Right lung (tissue), 10 donors: ENCODE measurements at places on chromosomes 4 and X. TPM values are rescaled to one million over a fixed set of nuclear protein-coding genes. Genes with fewer than 3 reads are reported as not detected.

GRCh38 chrX:8890794-8891193 is 89.6 kb upstream of the FAM9A start:
- no peak for DNase-seq

- no peak for DNase-seq
Observed at GRCh38 chr4:6926681-6927478, 17.3 kb downstream of the TBC1D14 start.

- DNase-seq: no peak
Observed at GRCh38 chr4:55018978-55019377, 106.4 kb downstream of the KDR start.

DNA sequence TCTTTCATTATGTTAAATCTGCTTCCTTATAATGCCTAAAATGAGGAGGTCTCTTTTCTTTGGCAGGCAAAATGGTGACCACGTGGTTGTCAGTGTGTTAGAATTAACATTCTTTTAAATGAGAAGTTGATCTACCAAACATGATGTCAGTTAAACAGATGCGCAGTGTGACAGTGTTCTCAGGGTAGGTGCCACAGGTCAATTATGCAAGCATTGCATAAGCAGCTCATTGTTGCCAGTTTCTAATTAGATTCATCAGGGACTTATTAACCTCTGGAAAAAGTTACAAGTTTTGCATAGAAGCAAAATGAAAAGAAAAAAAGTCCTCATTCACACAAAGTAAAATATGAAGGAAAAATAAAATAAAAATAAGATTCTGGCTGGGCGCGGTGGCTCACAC is 324.1 kb upstream of the GALNT7 start:
- DNase-seq: no peak

DNA sequence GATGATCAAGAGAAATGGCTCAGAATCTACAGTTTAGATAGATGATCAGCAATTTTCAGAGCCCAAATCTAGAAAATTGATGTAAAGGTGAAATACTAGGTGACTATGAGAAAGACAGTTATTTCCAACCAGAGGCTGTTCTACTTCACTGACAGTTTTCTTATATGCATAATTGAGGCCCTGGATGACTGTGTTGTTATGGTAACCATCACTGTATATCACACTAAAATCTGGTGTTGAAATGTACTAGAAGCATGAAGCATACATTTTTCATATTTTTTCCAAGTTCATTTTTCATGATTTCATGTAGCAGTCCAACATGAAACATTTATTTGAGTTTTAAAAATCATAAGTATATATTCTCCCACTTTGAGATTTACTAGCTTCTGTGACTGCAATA is 87.4 kb downstream of the ATXN3L start:
- no peak for DNase-seq

- DNase-seq: no peak
Observed at GRCh38 chr4:80803337-80803736, 227.2 kb upstream of the BMP3 start.

- DNase-seq: no peak
Observed at GRCh38 chrX:40105835-40106675, 8.3 kb upstream of the BCOR start.

- no peak for DNase-seq
Observed at GRCh38 chr4:24241511-24241910, 342.8 kb downstream of the DHX15 start.

DNA sequence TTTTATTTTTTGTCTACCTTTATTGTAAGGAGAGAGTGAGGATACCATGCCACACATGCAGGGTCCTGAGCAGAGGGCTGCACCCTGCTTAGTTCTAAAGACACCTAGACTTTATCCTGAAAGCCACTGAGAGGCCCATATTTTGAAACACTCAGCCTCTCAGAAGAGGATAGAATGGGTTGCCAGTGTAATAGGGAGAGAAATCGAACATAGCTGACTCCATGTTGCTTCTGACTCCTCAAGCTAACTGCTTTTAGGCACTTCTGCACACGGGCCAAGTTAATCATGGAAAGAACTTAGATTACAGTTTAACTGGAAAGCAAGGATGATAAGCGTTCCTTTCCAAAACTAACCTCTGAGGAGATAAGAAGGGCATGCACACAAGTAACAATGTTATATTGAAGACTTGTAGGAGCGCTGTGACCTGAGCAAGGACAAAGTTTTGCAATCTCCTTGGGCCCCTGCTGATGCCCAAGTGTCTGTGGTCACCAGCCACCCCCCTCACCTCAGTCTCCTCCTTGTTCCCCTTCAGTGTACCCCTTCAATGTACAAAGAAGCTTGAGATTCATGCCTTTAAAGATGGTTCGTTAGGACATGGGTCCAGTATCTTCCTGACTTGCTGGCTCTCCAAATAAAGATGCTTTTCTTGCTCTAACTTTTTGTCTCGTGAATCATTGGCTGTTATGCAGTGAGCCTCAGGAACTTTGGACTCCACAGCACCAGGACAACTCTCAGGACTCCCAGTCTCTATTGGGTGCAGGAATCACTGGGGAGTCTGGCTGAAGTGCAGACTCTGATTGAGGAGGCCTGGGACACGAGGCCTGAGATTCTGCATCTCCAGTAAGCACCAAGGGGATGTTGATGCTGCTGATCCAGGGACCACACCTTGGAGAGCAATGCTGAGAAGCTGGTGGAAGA is 25.4 kb upstream of the CD99 start:
- DNase-seq: no peak

The CLCN5 gene
- 14.9 TPM for polyA plus RNA-seq

The ERCC6L gene
- polyA plus RNA-seq: 7.9 TPM

The MSANTD1 gene
- polyA plus RNA-seq: 0.70 TPM

The ETDB gene
- 0.28 TPM for polyA plus RNA-seq

The MYOZ2 gene
- polyA plus RNA-seq: 0.20 TPM
